ENCODE measurements at places on chromosomes 7 and 10.

GRCh38 chr7:79933144-79933543, 201.5 kb upstream of the GNAI1 start:
- no peak for DNase-seq

DNA sequence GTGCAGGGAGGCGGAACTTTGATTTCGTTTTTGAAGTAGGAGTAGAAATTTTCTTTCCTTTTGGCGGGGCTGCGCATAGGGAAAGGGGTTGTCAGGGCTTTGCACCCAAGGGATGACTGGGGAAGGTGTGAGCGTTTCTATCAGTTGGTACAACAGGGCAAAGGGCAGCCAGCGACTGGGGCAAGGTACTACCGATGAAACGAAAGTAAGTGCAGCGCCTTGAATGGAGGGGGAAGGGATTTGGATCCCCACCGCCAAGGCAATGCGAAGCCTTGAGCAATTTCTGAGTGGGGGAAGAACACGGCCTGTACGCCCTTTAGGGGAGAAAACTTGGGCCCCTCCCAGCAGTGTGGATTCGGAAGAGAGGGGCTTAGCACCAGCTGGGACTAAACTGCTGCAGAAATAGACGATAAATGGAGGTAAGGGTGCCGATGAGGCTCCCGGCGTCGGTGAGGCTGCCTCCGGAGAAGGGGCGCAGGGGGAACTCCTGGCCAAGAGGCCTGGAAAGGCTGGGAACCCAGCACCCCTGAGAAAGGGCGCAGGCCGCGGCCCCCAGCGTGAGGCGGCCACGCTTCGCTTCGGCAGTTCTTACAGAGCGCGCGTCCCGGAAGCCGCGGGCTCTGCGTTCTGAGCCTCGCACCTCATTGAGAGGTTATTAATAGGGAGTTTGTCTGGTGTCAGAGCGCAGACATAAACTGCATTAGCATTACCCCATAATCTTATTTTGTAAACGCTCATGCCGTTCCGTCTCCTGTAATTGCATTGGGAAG, 10.0 kb upstream of the TLX1 start:
- DNase-seq: peak; percentile 46

DNA sequence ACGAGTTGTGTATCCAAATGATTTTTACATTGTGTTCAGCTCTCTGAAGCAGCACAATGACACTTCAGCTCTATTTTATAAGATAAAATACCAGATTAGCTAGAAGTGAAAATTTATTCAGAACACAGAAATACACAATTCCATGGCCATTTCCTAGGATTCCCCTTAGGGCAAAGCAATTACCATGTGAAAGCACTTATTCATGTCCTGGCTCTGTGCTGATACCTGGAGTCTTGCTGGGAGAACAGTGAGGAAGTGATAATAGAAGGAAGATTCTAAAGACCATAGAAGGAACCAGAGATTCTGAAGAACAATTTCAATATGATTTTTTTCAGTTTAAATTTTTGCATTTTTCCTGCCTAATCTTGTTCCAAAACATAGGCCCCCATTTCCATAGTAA, 657.4 kb upstream of the ZWINT start:
- DNase-seq: no peak

- DNase-seq: no peak
Observed at GRCh38 chr7:29193316-29194205, 1.0 kb upstream of the CHN2 start.

DNA sequence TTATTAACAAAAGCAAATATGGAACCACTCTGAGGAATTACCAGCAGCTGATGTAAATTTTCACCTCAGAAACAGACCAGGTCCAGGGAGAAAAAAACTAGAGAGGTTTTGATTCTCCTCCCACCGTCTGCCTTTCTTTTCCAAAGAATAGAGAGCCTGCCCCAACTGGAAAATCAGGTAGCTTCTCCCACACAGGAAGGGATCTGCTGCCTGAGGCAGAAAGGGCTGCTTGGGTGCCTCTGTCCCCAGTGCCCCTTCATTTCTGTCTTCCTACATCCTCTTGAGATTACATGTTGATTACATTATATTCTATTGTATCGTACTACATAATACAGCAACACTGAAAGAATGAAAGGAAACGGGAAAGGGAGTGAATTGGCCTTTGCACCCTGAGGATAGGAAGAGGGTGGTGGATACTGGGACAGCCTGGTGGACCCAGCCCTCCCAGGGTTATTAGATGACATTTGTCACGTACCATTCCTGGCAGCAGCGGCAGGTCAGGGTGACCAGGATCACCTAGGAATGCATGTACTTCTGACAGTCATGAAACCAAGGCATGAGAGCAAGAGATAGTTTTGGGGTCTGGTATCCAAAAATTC, 8.9 kb downstream of the ST8SIA6 start:
- DNase-seq: no peak

- no peak for DNase-seq
Observed at GRCh38 chr7:140581411-140581810, 59.2 kb downstream of the DENND2A start.

DNA sequence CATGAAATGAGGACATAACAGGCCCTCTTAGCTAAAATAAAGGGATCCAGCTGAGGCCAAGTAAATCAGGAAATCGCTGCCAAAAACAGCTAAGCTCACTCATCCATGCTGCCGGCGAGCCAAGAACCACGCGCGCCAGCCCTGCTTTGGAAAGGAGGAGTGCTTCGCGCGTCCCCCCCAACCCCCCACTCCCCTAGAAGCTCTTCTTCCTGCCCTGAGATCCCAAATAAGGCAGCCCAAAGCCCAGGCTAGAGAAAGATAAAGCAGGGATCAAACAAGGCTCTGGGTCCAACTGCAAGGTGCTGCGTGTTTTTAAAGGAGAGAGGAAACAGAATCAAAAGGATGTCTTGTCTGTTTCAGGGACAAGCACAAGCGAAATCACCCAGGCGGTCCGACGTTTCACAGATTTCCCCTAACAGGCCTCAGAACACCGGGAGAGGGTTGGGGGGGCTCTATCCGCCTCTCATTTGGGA, 168.3 kb upstream of the AUTS2 start:
- DNase-seq: no peak

GRCh38 chr7:88200261-88200660, 19.6 kb downstream of the SRI start:
- no peak for DNase-seq

DNA sequence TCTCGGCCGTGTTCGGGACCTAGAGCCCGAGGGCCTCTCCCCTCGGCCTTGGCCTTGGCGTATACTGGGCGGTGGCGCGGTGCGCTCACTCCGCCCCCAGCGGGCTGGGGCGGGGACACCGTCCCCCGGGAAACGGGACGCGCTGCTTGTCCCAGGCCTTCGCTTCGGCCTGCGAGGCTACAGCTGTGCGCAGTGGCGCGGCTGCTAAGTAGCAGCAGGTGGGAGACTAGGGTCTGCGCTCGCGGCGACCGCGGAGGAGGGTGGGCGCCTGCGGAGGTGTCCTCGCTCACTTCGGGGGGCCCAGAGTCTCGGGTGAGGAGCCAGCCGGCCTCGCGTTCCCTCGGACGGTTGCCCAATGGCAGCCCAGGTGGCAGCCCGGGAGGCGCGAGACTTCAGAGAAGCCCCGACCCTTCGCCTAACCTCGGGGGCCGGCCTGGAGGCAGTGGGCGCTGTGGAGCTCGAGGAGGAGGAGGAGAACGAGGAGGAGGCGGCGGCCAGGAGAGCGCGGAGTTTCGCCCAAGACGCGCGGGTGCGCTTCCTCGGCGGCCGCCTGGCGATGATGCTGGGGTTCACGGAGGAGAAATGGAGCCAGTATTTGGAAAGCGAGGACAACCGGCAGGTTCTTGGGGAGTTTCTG, at the start of gene DNAH11:
TSS of gene DNAH11 (plus strand) at position 149 of the 637 bp plus-strand sequence. CDS start at position 356, 207 bp downstream.
- no peak for DNase-seq

DNA sequence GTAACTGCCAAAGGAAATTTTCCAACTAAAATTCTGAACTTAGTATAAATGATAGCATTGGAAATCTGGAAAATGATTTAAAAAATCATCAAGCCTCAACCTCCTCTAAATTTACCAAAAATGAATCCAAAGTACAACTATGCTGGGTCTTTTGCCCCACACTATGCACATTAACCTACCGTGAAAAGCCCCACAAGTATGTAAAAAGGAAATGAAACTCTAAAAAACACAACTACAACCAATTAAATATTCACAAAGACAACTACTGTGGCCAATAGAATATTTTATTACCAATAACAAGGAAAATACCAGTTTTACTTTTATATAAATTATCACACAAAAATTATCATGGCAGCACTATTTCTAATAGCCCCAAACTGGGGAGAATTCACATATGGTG, 19.3 kb downstream of the EIF3A start:
- no peak for DNase-seq

Measured in NAMALWA (cell line).